Uterus (tissue), 4 donors: ENCODE measurements at places on chromosomes 7 and 10. TPM values are rescaled to one million over a fixed set of nuclear protein-coding genes. Genes with fewer than 3 reads are reported as not detected.

NUP42 gene
- 41.8 TPM for total RNA-seq

JAKMIP3 gene
- total RNA-seq: not detected

LRRC18 gene
- total RNA-seq: not detected

CALML5 gene
- not detected for total RNA-seq

GPNMB gene
- total RNA-seq: 66.8 TPM

FEZF1 gene
- not detected for total RNA-seq

KBTBD2 gene
- total RNA-seq: 35.9 TPM

ADAM12 gene
- total RNA-seq: 60.8 TPM

LHFPL3 gene
- total RNA-seq: not detected

SCART1 gene
- 1.8 TPM for total RNA-seq

HABP2 gene
- total RNA-seq: 5.6 TPM

NAT16 gene
- total RNA-seq: not detected

AKR1D1 gene
- total RNA-seq: not detected

ATP5MK gene
- 245 TPM for total RNA-seq

TUBAL3 gene
- not detected for total RNA-seq

FGFBP3 gene
- total RNA-seq: not detected

BHLHA15 gene
- total RNA-seq: not detected

C7orf33 gene
- total RNA-seq: not detected

YAE1 gene
- total RNA-seq: 47.1 TPM

ORC5 gene
- 61.9 TPM for total RNA-seq

GPR22 gene
- not detected for total RNA-seq

ZNF33B gene
- total RNA-seq: 38.6 TPM

PDK4 gene
- 133 TPM for total RNA-seq

SLC13A4 gene
- not detected for total RNA-seq

PRKCQ gene
- not detected for total RNA-seq

TRIM50 gene
- 0.21 TPM for total RNA-seq

MMP21 gene
- total RNA-seq: 0.48 TPM

CTAGE6 gene
- total RNA-seq: 1.4 TPM

CTTNBP2 gene
- 16.4 TPM for total RNA-seq

LRIT1 gene
- not detected for total RNA-seq

BLNK gene
- total RNA-seq: 1.8 TPM

NRAP gene
- total RNA-seq: 0.37 TPM

TMEM213 gene
- total RNA-seq: not detected

GRM8 gene
- total RNA-seq: not detected

NCF1 gene
- 0.55 TPM for total RNA-seq

VPS37D gene
- 6.7 TPM for total RNA-seq

TAS2R3 gene
- not detected for total RNA-seq

INSYN2A gene
- total RNA-seq: 0.48 TPM

UPK3B gene
- total RNA-seq: 7.3 TPM

OR6B1 gene
- not detected for total RNA-seq

ANLN gene
- total RNA-seq: 43.8 TPM

PHKG1 gene
- total RNA-seq: 0.97 TPM

PPP1R17 gene
- total RNA-seq: not detected

GNAT3 gene
- total RNA-seq: not detected

COBL gene
- 1.4 TPM for total RNA-seq

NOD1 gene
- 14.4 TPM for total RNA-seq

PRSS37 gene
- total RNA-seq: not detected

HOXA11 gene
- 32.4 TPM for total RNA-seq

ANKRD7 gene
- not detected for total RNA-seq

SEMA3D gene
- total RNA-seq: 31.0 TPM

EEPD1 gene
- total RNA-seq: 12.3 TPM

EFCAB10 gene
- 2.6 TPM for total RNA-seq

CALCR gene
- not detected for total RNA-seq

TFR2 gene
- not detected for total RNA-seq

SUMF2 gene
- 109 TPM for total RNA-seq

EPDR1 gene
- 14.4 TPM for total RNA-seq

R3HCC1L gene
- total RNA-seq: 5.9 TPM
